Ureter (tissue), 1 donor: ENCODE measurements at places on chromosomes 6 and 20. TPM values are rescaled to one million over a fixed set of nuclear protein-coding genes. Genes with fewer than 3 reads are reported as not detected.

DNA sequence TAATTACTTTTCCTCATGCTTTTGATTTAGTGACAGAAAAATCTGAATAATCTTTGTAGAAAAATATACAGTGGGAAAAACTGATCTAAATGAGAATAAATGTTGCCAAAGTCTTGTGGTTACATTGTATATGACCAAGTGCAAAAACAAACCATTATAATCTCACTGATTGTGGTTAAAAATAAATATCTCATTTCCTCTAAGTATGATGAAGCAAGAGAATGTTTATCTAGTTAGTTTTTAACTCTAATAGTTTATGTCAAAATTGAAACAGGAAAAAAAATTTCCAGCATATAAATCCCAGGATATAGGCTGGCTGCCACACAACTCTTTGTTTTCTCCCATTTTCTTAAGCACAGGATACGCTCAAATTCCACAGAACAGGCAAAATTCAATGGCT, 392.7 kb upstream of the ID4 start:
- DNase-seq: no peak

The FAM229B gene
- total RNA-seq: 17.8 TPM

The MCHR2 gene
- total RNA-seq: not detected

- no peak for DNase-seq
Measured at GRCh38 chr20:35235881-35236280, 9.4 kb downstream of the MMP24 start.

DNA sequence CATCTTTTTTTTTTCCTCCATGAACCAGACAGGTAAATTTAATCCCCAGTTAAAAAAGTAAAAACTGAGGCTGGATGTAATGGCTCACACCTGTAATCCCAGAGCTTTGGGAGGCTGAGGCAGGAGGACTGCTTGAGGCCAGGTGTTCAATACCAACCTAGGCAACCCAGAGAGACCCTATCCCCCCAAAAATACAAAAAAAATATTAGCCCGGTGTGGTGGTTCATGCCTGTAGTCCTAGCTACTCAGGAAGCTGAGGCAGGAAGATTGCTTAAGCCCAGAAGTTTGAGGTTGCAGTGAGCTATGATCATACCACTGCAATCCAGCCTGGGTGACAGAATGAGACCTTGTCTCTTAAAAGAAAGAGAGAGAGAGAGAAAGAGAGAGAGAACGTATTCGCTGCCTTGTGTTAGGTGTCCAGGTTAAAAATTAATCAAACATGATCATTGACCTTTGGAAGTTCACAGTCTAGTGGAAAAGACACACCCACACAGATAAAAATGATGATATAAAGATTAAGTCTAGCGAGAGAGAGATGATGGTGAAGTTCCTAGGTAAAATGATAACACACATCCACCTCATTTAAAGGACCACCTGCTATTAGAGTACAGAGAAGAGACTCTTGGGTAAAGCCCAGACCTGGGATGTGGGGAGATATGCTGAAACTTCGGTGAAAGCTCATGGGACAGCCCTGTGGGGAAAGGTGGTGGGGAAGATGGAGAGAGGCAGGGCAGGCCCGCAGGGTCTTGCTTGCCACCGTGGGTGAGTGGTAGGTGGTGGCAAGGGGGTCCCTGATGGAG, 4.8 kb upstream of the NHSL1 start:
- no peak for DNase-seq

DNA sequence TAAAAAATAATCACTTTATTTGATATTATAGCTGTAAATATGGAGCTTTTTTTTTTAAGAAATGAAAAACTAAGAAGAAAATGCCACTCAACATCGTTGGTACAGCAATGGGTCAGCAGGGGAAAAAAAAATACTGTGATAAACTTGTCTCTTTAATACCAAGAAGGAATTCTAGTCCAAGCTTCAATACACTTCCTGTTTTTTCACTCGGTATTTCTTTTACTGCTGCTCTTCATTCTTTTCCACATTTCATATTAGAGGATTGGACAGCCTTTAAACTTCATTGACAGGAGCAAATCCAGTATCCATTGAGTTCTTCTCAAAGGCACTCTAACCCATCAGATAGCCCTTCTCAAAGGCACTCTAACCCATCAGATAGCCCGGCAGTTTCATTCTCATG, 22.2 kb upstream of the EZR start:
- DNase-seq: no peak

DNA sequence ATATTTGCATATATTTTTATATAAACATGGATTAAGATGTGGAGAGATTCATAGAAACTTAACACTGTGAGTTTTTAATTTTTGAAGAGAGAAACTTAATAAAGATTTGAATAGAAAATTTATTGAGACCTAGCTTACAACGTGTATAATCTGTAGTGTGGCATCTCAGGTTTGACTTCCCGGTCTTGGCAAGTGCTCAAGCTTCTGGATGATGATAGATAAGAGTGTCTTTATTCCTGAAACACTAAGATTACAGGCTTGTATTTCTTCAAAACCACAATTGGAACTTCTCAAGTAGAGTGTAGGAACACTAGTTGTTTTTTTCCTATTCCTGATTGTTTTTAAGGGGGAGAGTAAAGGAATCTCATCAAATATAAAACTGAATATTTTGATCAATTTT, 64.6 kb upstream of the NOTCH4 start:
- no peak for DNase-seq

DNA sequence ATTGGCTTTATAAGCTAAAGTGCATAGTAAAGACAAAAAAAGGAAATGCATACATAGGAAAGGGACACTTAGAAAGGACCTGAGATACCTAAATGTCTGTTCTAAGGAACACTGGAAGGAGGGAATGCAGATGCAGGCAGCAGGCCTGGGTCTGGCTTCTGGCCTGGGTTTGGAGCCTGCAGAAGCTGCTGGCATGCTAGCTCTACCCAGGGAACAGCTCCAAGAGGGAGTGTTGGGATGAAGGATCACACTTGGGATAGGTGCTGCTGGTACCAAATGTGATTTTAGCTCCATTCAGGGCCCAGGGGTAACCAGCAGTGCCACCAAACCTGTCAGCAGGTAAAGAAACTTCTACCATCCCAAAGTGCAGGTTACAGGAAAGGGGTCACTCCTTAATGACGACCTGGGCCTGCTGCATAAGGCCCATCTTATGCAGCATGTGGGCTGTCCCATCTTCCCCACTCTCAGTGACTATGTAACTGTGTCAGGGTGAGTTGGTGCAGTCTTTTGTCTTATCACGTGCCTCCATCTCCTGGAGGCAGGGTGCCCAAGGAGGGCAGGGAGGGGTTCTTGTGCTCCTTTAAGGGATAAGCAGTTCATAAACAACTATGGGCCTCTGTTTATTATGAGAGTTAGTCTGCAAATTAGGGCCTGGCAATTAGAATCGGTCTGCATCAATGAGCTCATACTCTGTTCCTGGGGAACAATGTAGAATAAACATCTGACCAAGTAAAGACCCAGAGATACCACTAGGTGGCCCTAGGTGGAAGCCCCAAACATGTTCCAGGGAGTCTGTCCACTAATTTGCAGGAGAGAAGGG, 26.9 kb downstream of the DDX27 start:
- DNase-seq: no peak

GRCh38 chr6:73508776-73509175, 12.1 kb downstream of the EEF1A1 start:
- DNase-seq: no peak

The CRISP1 gene
- not detected for total RNA-seq

- DNase-seq: no peak
Measured at GRCh38 chr6:144781836-144782235, 496.7 kb downstream of the UTRN start.

GRCh38 chr20:62202676-62203377, 17.3 kb downstream of the HRH3 start:
- no peak for DNase-seq

DNA sequence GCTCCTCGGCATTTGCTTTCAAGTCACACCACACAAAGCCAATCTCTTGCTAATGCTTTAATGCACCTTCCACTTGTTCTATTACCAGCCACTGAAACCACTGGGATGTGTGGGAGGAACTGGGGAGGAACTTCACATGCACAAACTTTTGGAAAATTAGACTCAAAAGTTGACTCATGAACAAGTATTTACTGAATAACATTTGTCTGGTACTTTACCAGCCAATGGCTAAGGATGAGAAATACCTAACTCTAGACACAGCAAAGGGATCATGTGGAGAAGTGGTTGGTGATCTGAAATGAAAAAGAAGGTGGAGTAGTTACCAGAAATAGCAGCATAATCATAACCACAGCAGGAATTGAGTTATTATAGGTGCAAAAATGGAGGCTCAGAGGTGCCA, 554.0 kb upstream of the NOX3 start:
- DNase-seq: no peak

The MEI4 gene
- 0.47 TPM for total RNA-seq

- DNase-seq: peak; percentile 5
Measured at GRCh38 chr20:59780494-59781185, 152.8 kb downstream of the SYCP2 start.
